Inflammatory macrophage treated with lipopolysaccharide for 1 hour (primary cell): ENCODE measurements at places on chromosomes 1 and 21.
A peak's percentile ranks its signal among the peaks of the same experiment; 100 is the strongest.

DNA sequence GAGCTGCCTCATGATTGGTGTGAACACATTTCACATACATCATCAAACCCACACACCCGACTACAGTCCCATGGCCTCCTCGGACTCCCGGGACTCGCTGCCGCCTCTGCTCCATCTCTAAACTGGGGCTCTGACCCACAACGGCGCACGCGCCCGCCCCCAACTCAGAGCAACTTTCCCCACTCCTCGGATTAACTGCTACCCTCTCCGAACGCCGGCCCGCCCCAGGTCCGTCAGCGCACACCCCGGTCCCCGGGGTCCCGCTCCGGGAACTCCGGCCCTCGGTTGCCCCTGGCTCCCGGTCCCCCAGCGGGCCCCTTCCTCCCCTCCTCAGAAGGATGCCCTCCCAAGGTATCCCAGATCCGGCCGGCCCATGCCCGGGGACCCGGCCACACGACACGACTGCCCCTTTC is 740 bp downstream of the DSTYK start:
- DNase-seq: peak; percentile 58

GRCh38 chr1:208181364-208181763 is 62.8 kb downstream of the PLXNA2 start:
- no peak for DNase-seq

- DNase-seq: no peak
Observed at GRCh38 chr1:61088163-61088974, 6.0 kb downstream of the NFIA start.

- DNase-seq: peak; percentile 67
Observed at GRCh38 chr1:203744075-203744972, 20.7 kb upstream of the LAX1 start.

- no peak for DNase-seq
Observed at GRCh38 chr1:81506699-81507098, 294.0 kb upstream of the ADGRL2 start.

- no peak for DNase-seq
Observed at GRCh38 chr21:26167593-26167992, 3.0 kb downstream of the APP start.

GRCh38 chr1:160133990-160134770 is 17.2 kb upstream of the ATP1A4 start:
- DNase-seq: no peak

- DNase-seq: peak; percentile 4
Observed at GRCh38 chr1:50704126-50704525, 255.9 kb downstream of the FAF1 start.

GRCh38 chr1:56586502-56586901 is 7.1 kb upstream of the PLPP3 start:
- DNase-seq: no peak

DNA sequence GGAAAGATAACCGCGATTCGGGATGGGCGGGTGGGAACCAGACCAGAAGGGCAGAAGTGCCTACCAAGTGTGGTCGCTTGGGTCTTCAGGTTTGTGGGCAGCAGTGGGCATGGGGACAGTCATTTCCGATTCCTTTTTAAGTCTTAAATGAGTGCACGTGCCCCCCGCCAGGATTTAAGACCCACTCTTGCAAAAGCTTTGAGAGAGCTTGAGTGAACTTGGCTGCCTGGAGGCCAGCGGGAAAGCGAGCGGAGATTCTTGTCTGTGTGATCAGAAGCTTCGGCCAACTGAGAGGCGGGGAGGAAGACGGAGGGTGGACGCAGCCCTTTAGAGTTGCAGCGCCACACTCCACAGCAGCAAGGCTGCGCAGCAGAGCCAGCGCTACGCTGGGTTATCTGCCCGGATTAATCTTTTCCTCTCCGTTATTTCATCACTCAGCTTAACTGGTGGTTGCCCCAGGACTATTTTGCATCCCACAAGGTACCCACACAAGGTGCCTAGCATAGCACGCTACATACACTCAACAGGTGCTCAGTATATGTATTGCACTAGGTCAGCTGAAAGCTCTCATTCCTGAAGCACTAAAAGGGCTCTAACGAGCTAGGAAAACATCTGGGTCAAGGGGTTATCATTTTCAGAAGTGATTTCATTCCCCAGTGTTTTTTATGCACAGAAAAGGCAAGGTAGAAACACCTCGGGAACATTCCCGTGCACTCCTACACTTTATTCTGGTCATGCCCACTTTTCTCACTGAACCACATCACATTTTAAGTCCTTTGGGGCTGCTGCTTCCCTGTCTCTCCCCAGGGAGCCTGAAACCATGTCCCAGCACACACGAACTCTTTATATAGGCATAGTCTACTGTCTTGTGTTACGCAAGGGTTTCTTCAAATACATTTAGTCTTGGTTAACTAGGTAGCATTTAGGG is 1.5 kb upstream of the BATF3 start:
- DNase-seq: peak; percentile 31

GRCh38 chr1:203644191-203644590 is 17.6 kb downstream of the ATP2B4 start:
- DNase-seq: no peak

DNA sequence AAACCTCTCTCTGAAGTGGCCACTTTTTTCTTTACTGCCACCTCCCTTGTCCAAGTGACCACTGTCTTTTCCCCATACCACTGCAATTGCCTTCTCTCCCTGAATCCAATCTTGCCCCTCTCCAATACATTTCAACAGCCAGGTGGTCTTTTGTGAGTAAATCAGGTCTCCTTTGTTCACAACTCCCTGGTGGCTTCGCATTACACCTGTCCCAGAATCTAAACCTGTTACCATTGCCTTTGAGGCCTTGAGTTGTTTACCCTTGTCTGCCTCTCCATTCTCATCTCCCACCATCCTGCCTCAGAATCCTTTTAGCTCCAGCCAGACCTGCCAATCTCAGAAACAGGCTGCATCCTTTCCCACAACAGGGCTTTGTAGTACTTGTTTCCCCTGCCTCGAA is 21.8 kb upstream of the DYNLT5 start:
- DNase-seq: no peak

DNA sequence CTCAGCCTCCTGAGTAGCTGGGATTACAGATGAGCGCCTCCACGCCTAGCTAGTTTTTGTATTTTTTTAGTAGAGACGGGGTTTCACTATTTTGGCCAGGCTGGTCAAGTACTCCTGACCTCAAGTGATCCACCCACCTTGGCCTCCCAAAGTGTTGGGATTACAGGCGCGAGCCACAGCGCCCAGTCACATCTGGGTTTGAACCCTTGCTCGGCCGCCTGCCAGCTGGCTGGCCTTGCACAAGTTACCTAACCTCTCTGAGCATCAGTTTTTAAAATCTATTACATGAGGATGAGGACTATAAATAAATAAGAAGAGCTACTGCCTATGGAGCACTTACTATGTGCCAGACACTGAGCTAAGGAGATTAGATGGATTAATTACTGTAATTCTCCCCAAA is 17.7 kb upstream of the PADI2 start:
- DNase-seq: no peak

DNA sequence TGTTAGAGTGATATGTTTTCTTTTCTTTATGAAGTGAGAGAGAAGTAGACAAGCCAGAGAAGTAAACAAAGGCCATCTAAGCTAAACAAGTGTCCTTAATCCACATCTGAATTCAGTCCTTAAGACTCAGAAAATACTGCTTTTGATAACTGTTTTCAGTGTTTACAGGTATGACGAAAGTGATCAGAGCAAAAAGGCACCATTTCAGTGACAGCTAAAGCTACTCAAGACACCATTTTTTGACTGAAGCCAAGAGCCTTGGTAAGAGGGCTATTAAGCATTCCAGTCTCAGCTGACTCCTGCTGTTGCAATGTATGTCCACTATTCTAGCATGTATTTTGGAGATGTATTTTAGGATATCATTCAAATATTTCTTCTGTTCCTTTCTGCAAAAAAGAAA is 4.1 kb downstream of the KMO start:
- DNase-seq: no peak

- no peak for DNase-seq
Observed at GRCh38 chr1:150964164-150964489, 10.5 kb downstream of the CERS2 start.

DNA sequence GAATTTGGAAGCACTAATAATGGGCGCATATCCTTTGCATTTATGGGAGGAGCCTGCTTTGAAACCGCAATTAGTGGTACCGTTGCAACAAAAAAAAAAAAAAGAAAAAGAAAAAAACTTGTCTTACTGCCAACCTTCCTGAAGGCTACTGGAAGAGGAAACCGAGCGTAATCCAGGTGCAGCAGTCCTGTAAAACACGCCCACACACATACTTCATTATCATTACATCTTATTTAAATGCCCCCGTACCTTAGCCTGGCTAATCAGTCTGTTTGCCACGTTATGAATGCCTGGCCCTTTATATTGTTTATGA is 686 bp upstream of the ZNF281 start:
- no peak for DNase-seq

DNA sequence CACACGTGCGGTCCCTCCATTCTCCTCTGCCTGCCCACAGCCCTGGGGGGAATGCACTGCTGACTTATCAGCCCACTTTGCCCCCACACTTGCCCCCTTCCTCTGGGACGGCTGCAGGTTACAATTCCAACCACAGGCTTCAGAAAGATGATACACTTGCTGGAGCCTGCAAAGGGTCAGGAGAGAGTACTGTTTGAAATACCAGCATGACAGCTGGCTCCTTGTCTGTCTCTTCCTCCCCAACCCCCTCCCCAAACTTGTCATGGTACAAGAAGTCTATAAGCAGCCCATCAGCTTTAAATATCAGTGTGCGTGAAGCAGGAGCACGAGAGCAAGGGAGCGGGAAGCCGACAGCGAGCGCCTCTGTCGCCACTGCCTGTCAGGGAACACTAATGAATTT is 62.4 kb downstream of the ERI3 start:
- no peak for DNase-seq

GRCh38 chr21:26948194-26948593 is 18.7 kb downstream of the ADAMTS5 start:
- no peak for DNase-seq
